ENCODE measurements at places on chromosomes 3 and 15. TPM values are rescaled to one million over a fixed set of nuclear protein-coding genes. Genes with fewer than 3 reads are reported as not detected.

Gene PIK3CB
- total RNA-seq = 8.8 TPM

Gene SLC22A13
- total RNA-seq = not detected

Gene SPCS1
- 212 TPM for total RNA-seq

Gene PRTG
- total RNA-seq = 10.1 TPM

Gene RAD51
- 20.8 TPM for total RNA-seq

Gene PLCH1
- total RNA-seq = 3.2 TPM

Gene SPESP1
- 2.1 TPM for total RNA-seq

Gene ITPKA
- 9.8 TPM for total RNA-seq

Gene GADL1
- not detected for total RNA-seq
